G401 (cell line): ENCODE measurements at places on chromosomes 12 and 14.
A peak's percentile ranks its signal among the peaks of the same experiment; 100 is the strongest.

DNA sequence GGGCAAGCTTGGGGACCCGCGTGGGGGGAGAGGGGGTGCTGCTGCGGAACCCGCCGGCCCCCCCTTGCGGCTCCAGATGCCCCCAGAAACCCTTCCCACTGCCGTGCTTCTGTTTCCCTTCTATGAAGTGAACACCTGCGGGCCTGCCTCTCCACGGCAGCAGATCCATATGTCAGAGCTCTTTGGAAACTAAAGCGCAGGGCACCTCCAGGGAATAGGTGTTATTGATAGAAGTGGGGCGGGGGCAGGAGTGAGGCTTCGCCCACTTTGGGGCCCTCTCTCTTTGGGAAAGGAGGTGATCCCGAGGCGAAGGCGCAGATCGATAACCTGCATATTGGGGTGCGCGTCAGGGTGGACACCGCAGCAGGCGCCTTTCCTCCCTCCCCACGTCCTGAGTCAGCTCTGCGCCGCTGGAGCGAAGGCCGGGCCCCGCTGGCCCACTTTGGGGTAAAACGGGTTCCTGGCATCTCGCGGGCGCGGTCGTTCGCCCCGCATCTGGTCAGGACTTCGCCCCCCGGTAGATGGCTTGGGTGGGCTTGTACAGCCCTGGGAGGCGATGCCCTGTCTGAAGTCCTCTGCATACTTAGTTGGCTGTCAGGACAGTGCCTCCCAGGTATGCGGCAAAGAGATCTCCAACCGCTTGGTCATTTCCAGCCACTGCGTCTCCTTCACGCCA lies 524 bp downstream of the KMT5A start:
- DNase-seq: no peak

DNA sequence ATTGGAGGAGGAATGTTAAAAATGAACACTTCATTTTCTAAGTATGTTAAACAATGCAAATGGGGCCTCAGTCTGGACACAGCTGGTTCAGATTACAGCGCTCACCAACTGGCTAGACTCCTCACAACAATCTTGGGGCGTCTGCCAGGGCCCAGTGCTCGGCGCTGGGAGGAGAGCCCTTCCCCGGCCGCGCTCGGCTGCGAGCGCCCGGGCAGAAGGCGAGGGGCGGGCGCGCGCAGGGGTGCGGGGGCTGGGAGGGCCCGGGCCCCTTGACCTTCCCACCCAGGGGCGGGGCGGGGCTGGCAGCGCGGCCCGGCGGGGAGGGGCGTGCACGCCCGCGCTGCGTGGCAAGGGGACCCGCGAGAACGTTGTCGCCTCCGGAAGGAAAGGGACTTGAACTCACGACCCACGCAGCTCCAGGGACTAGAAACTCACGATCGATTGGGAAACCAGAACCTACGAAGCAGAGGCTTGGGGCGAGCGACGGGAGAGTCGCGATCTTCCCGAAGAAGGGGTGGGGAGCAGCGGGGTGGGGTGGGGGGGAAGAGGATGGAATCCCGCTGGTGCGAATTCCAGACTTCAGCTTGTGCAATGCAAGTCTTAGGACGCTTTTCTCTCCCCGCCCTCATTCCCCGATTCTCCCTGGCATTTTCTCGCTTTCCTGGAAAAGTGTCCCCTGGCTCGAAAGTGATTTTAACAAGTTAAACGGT lies at the start of gene FBLN5:
Gene FBLN5, minus strand, starts transcription at position 220 of the 710 bp plus-strand sequence. CDS start 465 bp downstream, outside the sequence.
- no peak for DNase-seq

DNA sequence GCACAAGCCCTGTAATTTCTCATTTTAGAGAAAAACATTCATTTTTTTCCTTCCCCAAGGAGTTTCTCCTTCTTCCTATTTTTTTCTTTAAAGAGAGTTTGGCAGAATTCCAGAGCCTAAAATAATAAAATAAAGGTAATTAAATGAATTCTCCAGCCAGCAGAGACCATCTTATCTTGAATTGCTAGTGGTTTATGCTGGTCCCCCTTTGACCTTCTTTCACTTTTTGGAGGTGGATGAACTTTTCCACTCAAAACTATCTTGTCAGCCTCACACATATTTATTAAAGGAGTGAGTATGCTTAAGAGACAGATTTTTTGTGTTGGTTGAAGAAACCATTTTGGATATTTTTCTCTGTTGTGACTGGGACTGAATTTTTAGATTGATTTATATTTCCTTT lies 47.6 kb downstream of the ADIPOR2 start:
- DNase-seq: no peak

- DNase-seq: no peak
Measured at GRCh38 chr14:99752486-99753121, 40.6 kb upstream of the EML1 start.

GRCh38 chr12:104669851-104670337 lies 213.1 kb downstream of the CHST11 start:
- no peak for DNase-seq

DNA sequence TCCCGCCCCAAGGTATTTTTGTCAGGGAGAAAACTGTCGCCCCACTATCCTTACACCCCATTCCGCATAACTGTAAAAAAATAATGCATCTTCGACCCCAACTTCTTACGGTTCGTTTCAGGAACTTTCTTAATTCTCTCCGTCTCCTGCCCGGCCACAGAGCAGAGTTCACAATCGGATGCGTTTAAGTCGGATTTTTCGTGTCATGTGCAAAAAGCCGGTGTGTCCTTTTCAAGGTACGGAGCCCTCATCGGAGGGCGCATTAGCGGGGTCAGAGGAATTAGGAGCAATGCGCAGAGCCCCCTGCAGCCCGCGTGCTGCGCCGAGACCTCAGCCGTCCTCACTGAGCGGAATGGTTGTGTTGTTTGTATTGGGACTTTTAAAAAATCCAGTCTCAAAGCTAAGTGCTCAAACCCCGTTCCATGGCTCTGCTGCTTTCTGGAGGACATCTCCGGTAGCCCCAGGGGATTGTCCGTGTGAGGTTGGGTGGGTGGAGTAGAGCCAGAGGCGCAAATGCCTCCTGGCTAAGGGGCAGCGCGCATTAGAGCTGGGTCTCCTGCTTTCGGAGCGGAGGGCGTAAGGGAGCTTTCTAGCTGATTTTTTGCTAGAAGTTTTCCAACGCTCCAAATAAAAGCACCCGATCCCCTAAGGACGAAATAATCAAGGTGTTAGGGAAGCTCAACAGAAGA lies 3.9 kb upstream of the GSC start:
- no peak for DNase-seq

DNA sequence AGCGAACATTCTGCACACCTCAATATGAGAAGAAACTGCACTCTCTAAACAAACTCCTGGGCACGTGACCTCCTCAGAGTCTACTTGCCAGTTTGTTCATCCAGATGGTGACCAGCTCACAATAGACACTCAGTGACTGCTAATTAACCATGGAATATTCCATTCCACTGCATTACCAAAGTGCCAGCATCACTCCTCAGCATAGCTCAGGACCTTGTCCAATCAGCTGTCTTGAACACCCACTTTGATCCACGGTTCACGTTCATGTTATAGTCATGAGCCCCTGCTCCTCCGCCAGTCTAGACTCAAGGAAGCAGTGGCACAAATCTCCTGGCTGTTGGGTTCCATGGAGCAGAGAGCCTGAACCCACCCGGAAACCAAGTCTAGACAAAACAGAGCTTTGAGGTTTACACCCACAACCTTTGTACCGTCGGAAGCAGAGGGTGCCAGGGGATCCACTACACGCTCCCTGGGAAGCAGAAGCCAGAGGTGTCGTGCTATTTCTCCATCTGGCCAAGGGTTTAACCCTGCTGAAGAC lies 285.3 kb downstream of the ZFP36L1 start:
- no peak for DNase-seq

DNA sequence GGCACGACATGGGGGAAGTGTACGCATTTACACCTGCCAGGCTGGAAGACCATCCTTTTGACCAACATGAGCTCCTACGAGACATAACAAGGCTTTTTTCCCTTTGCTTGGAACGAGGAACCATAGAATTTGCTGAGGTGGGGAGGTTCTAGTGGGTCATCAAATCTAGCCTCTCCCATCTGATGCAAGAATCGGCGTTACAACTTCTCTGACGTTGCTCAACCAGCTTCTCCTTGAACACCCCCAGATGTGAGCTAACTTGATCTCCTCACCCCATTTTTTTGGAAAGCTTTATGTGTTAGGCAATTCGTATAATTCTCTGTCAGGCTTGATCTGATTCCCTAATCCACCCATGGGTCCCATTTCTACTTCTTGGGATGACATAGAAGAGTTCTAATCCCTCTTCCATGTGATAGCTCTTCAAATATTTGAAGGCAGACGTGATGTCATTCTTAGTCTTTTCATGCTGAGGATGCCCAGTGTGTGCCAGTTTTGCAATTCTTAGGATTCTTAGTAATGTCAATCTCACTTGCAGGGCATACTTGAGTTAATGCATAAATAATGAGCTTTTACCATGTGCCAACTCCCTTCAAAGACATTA lies 163.6 kb upstream of the PARP11 start:
- no peak for DNase-seq

GRCh38 chr14:26775765-26776563 lies 178.1 kb upstream of the NOVA1 start:
- DNase-seq: no peak

DNA sequence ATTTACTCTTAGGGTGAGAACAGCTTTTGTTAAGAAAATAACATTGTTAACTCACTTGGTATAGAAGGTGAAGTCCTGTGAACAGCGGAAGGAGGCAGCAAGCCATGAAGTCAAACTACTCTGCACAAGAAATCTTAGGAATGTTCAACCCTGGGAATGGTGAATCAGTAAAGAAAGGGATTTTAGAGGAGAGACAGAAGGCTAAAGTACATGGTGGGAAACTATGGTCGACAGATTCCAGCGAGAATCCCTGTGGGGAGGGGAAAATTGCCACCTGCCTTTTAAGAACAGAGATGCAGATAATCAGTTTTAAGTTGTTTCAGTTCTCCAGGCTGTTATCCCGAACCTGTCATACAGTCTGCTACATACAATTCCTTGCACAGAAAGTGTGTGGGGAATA lies 63.2 kb upstream of the PTPRR start:
- no peak for DNase-seq

DNA sequence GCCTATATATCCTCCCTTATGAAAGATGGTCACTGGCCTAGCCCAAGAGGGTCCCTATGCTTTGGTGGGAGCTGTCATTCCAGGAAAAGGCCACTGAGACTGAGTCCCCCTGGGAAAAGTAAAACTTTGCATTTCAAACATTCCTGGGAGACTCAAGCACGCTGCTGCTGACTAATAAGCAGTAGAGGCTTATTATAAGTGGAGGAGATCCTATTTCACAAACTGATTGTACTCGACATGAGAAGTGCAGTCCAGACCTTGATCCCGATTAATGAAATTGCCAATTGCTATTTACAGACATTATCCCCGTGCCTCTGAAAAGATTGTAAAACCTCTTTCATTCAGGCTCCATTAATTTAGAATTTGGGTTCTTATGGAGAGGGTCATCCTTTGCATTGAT lies 96.6 kb downstream of the EMP1 start:
- no peak for DNase-seq

- DNase-seq: no peak
Measured at GRCh38 chr12:55847603-55848291, 5.0 kb upstream of the MMP19 start.

DNA sequence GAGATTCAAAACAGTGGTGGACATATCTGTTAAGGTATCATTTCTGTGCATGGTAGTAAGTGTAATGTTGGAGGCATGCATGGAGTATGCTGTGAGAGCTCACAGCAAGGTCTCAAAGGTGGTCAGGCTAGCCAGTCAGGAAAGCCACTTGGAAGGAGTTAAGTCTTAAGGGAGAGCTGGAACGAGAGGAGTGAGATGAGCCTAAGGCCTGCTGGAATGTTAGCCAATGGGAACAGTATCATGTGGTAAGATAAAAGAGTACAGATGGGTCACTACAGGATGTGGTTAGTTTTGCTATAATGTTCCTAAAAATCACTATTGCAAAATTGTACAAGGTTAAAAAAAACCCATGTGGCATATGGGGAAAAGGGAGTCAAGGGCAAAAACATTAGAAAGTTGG lies 311.7 kb upstream of the E2F7 start:
- DNase-seq: no peak

DNA sequence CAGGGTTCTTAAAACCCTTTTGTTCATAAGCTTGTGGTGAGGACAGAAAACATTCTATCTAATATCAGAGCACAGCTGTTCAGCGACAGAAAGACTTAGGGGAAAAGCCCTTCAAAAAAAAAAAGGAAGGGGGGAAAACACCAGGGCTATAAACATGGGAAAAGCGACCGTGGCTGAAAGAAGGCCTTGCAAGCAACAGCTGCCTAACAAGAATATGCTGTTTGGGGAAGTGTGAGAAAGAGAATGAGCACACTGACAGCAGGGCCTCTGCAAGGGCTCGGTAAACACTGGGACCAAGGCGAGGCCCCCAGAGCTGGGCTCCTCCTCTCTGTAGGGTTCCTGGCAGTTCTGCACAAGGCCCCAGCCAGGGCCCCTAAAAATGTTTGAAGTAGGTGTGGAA lies 27.4 kb upstream of the CCND2 start:
- no peak for DNase-seq

DNA sequence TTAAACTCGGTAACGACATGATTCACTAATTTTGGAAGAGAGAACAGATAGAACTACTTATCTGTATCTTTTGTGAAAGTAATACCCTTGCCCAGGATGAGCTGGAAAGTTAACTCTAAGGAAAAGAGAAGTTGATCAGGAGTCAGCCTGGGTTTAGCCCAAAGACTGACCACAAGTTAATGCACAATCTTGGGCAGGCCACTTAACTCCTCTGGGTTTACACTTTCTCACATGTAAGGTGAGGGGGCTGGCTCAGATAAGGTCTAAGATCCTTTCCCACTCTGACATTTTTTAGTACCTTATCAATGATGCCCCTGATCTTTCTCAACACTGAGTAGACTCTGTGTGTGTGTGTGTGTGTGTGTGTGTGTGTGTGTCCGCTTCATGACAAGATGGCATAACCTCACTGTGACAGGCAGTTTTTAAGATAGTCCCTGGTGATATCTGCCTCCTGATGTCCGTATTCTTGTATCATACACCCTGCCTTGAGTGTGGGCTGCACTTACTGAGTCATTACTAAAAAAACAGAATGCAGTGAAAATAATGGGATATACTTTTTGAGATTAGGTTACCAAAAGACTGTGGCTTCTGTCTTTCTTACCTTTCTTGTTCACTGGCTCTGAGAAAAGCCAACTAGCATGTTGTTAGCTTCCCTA lies 56.2 kb upstream of the CCDC198 start:
- DNase-seq: no peak

GRCh38 chr12:62297321-62297720 lies 37.1 kb downstream of the USP15 start:
- DNase-seq: no peak

DNA sequence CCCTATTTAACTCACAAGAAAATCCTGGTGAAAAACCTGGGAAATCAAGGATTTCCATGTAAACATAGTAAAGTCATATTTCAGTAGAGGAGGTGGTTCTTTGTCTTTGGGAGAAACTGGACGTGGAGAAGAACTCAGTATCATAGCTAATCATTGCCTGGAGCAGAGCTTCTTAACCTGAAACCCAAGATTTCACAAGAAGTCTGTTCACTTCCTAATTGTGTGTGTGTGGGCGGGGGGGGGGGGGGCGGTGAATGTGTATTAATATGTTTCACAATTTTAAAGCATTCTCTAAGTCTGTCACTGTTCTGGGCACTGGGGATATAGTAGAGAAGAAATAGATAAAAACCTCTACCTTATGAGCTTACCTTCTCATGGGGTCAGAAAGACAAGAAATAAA lies 96.7 kb upstream of the PPP4R3A start:
- no peak for DNase-seq

- peak; percentile 11 for DNase-seq
Measured at GRCh38 chr12:9925705-9926393, 6.3 kb downstream of the CLEC2A start.
